ENCODE measurements at places on chromosomes 2 and 18. TPM values are rescaled to one million over a fixed set of nuclear protein-coding genes. Genes with fewer than 3 reads are reported as not detected.

The FOXD4L1 gene
- total RNA-seq, result 0.43 TPM

DNA sequence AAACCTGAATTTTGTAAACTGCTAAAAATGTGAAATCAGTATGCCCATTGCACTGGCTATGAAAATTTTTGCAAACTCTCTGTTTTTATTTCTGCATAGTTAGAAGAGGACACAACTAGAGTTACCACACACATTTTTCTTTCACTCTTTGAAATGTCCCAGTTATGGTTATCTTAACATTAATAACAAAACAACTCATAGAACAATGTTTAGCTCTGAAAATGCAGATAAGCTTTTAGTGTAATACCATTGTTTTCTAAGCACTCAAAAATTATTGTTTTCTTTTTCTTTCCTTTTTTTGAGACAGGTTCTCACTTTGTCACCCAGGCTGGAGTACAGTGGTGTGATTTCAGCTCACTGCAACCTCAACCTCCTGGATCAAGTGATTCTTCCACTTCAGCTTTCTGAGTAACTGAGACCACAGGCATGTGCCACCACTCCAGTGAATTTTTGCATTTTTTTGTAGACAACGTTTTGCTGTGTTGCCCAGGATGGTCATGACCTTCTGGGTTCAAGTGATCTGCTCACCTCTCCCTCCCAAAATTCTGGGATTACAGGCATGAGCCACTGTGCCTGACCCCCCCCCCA is 1204.5 kb upstream of the ZEB2 start:
- DNase-seq, result no peak

The SEPTIN10 gene
- 33.8 TPM for total RNA-seq

DNA sequence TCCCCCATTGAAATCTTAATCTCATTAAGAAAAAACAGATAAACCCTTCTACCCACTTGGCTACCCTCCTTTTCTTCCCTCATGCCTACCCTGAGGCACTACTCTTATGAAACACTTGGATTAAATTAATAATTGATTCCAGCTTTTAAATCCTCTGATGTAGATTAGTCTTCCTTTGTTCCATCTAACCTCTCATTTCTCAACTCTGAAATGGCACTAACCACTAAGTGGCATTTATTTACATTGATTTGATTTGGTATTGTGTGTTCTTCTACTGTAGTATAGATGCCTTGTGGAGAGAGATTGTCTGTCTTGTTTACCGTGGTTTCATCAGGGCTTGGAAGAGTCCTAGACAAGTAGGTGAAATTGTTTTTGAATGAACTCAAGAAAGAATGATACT is 26.7 kb downstream of the ITGA4 start:
- no peak for DNase-seq

The WNT10A gene
- total RNA-seq, result 63.4 TPM

Measured in myocyte (in vitro differentiated cells).